Activated naive CD4-positive, alpha-beta T cell treated with Interleukin-2 at 50 U/mL for 16 hours (primary cell): ENCODE measurements at places on chromosomes 7 and 10.

- no peak for DNase-seq
These were observed 26.3 kb downstream of the IGF2BP3 start for GRCh38 chr7:23443974-23444373.

- no peak for DNase-seq
These were observed 223.7 kb upstream of the PRSS58 start for GRCh38 chr7:142481548-142481947.

DNA sequence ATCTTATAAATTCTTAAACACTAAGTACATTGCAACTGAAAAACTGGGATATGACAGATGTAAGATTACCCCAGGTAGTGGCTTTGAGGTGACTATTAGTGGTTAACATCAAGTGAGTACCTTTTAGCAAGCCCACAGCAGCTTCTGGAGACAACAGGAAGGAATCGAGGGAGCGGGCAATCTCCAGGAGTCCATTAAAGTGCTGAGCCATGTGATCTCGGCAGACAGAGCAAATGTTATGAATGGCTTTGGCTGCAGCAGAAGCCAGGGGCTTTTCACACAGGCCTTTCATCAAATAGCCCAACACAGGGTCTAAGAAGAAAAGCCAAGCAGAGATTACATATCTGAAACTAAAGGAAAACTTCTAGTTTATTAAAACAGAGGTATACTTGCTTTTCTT lies 48.9 kb downstream of the IRF5 start:
- no peak for DNase-seq

DNA sequence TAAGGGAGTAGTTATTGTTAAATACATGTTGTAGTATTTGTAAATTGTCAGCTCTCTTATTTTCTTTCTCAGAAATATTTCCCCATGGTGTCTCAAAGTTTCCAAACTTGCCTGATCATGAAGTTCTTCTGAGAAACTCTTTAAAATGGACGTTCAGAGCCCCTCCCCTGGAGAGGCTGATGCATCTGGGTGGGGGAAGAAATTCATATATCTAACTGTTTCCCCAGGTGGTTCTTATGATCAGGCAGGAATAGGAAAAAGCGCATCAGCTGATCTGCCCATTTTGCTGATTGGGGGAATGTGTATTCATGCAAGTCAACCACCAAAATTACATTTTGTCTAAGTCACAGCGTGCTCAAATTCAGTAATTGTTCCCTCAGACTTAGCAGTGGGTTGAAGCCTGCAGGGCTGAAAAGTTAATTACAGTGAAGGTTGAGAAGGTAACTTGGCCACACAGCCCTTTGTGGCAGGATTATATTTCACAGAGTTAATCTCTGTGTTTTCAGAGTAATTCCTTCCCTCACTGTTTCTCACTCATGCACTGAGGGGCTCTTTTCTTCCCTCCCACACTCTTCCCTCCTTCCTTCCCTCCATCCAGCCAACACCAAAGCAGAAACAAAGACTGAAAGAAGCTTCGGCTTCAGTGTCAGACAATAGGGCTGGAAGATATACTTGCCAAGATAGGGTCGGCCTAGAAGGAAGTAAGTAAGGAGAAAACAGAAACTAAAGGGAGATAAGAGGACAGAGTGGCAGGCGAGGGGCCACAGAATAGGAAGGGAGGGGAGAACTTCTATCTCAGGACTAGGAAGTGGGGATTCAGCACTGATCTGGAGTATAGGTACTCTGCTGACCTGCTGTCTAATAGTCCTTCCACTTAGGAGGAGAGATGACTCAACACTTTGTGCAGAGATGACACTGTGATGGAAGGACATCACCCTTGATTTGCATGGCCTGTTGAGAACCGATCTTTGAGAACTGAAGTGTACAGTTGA lies 50.5 kb upstream of the STARD3NL start:
- no peak for DNase-seq

DNA sequence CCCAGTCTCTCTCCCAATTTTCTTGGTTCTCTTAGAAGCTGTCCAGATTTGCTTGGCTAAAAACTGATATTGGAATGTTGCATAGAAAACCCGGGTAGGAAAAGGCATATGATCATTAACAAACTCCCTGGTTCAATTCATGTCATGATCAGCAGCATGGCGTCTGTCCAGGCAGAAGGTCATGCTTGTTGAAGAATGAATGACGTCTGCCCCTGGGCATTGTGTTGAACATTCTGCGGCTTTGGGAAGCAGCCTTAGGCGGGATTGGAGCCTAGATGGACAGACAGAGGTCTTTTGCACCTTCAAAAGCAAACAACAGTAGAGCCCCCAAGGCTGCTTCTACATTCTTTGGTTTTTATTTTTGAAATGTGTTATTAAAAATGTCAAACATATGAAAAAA lies 7.7 kb upstream of the MINDY3 start:
- DNase-seq: no peak

- DNase-seq: no peak
These were observed 75.4 kb downstream of the NRG3 start for GRCh38 chr10:81950358-81950757.

- no peak for DNase-seq
These were observed 11.8 kb downstream of the MOSPD3 start for GRCh38 chr7:100623951-100624824.

DNA sequence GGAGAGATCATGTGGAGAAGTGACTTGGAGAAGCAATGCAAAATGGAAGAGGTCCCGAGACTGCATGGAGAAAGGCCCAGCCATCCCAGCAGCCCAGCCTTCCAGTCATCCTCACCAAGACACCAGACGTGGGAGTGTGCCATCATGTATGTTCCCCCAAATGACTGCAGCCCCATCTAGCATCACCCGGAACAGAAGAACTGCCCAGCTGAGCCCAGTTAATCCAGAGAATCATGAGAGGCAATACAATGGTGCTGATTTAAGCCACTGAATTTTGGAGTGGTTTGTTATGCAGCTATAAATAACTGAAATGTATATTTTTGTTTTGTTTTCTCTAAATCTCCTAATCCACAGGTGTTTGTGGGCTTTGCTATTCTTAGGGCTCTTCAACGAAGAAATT lies 22.5 kb upstream of the VCL start:
- DNase-seq: no peak

DNA sequence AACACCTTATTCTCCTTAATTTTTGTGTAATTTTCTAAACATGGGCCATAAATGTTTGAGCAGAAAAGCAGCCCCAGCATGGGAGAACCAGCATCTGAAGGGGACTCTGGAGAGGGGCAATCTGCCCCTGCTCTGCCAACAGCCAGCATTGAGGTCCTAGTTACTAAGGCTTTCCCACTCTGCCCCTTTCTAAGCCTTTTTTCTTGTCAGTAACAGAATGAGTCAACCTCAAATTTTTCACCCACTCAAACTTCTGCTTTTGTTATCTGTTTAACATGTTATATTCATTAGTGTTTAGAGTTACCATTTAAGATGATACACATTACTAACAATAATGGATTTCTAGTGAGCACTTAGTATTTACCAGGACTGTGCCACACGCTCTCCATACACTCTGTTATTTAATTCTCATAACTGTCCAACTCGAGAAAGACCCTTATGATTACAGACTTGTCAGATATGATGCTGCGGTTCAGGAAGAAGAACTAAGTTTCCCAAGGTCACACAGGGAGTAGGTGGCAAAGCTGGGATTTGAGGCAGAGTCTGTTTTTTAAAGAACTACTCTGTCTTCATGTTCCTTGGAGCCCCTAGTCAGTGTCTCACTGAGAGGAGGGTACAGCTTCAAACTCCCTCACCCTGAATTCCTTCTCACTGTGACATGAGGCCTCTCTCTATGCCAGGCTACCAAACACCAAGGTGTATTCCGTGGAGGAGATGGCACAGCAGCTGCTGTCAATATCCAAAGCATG lies 19.9 kb upstream of the GPAM start:
- no peak for DNase-seq

DNA sequence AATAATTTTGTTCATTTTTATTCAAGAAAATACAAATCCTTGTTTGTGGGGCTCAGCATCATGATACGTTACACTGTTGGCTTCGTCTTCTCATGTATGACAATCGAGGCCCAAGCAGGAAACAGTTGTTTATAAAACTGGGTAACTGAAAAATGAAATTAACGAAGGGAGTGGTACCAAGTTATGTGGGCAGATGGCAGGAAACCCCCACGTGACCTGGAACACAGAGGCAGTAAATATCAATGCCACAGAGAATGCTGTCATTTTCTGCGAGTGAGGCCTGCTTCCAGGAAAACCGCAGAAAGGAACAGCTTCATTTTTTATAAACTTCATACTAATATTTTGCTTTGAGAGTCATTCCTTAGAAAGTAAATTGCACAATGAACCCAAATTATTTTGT lies 201.0 kb upstream of the ADARB2 start:
- DNase-seq: peak; percentile 82

DNA sequence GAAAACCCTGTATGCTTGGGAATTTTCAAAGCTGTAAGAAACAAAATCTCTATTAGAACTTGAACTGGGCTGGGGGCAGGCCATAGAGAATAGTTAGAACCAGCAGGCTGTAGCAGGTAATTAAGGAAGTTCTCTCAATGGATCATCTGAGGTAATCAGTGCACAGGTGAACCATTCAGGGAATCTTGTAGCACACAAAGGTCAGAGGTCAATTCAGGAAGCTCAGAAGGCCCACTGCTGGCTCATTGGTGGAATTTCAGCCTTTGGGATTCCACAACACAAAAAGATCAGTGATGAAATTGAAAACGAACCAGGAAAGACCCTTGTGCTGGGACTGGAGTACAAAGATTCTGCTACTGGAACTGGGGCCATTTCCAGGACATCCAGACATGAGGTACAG lies 82.0 kb downstream of the TMEM168 start:
- DNase-seq: no peak

GRCh38 chr7:12896316-12896715 lies 208.9 kb downstream of the ARL4A start:
- DNase-seq: no peak

DNA sequence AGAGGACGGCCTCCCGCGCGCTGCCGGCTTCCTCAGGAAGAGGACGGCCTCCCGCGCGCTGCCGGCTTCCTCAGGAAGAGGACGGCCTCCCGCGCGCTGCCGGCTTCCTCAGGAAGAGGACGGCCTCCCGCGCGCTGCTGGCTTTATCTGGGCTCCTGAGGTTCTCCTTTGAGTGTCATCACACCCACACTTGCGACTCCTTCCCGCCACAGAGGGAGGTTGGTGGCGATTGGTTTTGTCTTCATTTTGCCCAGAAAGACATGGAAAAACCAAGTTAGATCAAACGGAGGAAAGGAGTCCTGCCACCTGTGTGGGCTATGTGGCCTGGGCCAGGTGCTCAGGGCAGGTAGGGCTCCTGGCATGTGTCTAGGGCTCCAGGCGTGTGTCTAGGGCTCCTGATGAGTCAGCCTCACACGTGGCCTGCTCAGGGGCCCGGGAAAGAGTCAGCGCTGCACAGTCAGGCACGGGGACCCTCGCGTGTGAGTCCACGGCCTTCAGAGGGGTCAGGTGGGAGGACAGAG lies 138.0 kb downstream of the VIPR2 start:
- DNase-seq: no peak

DNA sequence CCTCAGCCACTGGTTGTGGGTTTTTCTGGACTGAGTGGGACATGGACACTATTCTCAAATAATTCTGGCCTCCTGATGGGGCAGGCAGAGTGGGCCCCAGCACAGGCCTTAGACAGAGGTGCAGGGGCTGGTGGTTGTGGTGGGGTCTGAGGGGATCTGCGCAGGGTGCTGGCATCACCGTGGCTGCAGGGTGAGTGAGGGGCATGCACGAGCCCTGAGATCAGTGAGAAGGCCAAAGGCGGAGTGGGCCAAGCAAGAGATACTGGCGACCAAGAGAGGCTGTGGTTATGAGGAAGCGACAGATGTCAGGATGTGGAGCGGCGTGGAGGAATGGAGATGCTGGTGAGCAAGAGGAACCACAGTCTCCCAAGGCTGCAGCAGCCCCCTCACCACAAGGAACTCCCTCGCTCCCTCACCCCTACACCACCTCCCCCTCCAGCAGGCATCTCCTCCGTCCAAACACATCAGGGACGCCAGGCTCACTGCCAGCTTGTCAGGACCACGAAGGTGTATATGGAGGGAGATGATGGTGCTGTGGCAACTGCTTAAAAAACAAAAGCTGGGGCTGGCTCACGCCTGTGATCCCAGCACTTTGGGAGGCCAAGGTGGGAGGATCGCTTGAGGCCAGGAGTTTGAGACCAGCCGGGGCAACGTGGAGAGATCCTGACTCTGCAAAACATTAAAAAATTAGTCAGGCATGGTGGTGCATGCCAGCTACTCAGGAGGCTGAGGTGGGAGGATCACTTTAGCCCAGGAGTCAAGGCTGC lies 9.6 kb downstream of the PRF1 start:
- DNase-seq: no peak

DNA sequence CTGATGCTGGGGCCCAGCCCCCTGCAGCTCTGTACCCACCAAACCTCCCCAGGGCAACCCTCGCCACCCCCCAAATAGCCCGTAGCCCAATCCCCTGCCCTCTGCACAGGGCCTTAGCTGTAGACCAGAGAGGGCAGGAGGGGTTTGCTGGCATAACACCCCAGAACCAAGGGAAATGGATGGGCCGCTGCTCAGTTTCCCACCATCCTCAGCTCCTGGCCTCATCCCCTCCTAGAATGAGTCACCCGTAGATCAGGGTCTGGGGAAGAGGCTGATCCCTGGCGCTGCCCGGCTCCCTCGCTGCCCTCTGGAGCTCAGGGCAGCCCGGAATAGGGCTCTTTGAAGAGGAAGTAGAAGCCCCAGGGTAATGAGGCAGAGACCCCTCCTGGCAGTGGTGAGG lies 31.2 kb downstream of the LDB3 start:
- DNase-seq: no peak

GRCh38 chr10:103890194-103890658 lies 27.8 kb downstream of the STN1 start:
- no peak for DNase-seq

- DNase-seq: no peak
These were observed 37.4 kb downstream of the SMNDC1 start for GRCh38 chr10:110267276-110267675.

DNA sequence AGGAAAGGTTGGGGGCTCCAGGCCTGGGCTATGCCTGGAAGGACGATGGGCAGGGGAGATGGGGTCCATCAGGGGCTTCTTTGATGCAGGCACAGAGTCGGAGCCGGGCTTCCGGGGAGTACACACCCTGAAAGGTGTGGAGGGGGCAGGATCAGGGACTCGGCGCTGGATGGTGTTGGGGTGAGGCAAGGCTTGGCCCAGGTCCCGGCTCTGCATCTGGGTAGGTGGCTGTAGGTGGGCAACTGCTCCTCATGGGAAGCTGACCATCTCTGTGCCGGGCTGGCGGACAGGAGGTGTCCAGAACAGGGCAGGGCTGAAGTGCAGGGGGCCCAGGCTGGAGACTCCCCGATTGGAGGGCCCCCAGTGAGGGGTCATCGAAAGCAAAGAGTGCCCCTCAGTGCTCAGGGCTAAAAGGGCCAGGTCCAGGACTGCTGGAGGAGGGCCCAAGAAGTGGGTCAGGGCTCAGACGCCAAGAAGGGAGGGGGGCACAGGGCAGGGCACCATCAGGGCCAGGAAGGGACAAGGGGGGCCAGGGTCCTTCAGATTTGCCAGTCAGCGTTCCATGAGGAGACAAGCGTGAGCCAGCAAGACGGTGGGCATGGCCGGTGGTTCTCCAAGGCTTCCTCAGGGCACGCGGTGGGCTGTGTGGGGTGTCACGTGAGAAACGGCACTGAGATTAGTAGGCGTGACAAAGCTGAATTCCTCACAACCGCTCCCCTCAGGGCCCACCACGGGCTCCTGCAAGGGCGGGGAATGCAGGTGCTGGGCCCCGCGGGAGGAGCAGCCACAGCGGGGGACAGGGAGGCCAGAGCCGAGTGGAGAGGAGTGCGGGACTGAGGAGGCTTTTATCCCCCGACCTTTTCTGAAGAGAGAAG lies 97.0 kb downstream of the BMS1 start:
- no peak for DNase-seq
